Activated CD4-positive, alpha-beta T cell treated with anti-CD3 and anti-CD28 coated beads for 36 hours (primary cell): ENCODE measurements at places on chromosomes 2 and 18.

DNA sequence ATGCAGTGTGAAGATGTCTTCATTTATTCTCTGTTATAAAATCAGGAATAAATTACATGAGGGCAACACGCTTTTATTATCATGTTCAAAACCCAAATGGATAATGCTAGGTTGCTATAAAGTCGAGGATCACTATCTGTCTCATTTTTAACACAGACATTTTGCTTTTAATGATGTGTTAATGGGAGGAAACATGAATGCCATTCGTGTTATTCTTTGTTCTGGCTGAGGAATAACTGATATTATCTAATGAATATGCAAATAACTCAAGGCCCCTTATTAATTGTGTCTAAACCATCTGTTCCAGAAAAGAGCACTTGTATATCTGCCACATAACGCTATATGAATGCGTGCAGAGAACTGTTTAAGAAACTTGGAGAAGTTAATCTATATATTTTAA lies 576.1 kb downstream of the DCDC2C start:
- no peak for DNase-seq

- no peak for DNase-seq
Measured at GRCh38 chr2:207040696-207041095, 101.4 kb downstream of the CPO start.

- DNase-seq: no peak
Measured at GRCh38 chr2:217361483-217361880, 501.6 kb upstream of the TNP1 start.

GRCh38 chr2:160325418-160325817 lies 125.3 kb upstream of the ITGB6 start:
- DNase-seq: no peak

- DNase-seq: no peak
Measured at GRCh38 chr2:39022642-39023235, 98.1 kb downstream of the SOS1 start.

- DNase-seq: no peak
Measured at GRCh38 chr2:146209842-146210275, 1635.0 kb upstream of the ACVR2A start.

- peak; percentile 69 for DNase-seq
Measured at GRCh38 chr2:46909771-46910419, 5.7 kb downstream of the MCFD2 start.

DNA sequence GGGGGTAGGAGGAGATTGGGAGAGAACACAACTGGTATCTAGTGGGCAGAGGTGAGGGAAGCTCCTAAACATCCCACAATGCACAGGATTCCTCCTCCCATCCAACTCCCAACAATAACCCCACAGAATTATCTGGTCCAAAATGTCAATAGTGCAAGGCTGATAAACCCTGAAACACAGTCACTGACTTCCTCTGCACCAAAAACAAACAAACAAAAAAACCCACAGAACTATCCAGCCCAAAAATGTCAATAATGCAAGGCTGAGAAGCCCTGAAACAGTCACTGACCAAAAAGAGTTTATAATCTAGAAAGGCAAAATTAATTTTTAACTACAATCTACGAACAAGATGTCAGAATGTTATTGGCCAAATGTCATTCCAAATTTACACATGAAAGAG lies 9.8 kb downstream of the TMX3 start:
- no peak for DNase-seq

DNA sequence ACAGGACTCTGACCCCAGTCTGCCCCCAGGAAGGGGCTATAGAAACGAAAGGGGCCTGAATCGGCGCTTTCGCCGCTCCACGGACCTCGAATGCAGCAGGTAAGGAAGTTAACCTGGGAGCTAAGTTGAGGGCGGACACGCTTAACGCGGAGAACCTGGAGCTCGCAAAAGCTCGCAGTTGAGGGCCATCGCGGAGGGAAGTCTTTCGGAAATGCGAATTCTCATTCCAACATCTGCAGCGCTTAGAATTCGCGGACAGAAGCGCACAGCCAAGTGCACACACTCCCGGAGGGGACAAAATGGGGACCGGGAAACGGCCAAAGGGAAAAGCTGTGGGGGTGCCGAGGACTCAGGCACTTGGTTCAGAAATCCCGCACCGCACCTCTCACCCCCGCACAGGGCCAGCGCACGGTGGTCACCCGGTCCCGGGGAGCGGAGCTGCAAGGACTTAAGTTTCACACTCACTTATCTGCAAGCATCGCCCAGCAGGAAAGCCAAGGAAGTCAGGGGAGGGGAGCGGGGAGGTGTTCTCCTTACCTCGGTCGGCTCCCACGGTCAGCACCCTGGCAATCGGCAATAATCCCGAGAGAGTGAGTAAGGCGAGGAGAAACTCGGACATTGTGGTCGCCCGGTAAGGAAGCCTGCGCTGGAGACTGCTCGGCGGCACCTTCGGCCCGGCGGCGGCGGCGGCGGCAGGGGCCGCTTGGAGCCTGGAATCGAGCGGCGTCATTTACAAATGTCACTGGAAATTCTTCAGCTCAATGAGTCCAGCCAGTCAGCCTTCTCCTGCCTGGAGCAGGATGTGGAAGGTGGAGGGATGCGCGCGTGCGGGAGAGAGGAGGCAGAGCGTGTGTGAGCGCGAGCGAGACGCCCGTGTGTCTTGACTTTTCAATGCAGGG lies 456 bp downstream of the LRP1B start:
- DNase-seq: peak; percentile 6

DNA sequence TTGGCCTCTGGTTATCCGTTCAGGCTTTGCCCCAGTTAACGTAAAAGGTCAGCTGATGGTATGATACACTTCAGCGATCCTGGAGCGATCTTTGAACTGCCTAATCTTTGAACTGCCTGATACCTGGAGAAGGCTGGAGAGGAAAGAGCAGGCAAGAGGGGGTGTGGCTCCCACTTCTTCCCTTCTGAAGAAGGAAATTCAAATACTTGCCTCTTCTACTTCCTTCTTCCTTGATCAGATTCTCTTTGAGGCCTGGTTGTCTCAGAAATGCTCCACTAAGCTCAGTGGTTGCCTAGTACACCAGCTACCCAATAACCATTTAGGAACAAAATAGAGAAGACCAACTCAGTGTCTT lies 619 bp downstream of the GALM start:
- DNase-seq: peak; percentile 33

GRCh38 chr2:221758076-221758475 lies 186.0 kb upstream of the EPHA4 start:
- no peak for DNase-seq

DNA sequence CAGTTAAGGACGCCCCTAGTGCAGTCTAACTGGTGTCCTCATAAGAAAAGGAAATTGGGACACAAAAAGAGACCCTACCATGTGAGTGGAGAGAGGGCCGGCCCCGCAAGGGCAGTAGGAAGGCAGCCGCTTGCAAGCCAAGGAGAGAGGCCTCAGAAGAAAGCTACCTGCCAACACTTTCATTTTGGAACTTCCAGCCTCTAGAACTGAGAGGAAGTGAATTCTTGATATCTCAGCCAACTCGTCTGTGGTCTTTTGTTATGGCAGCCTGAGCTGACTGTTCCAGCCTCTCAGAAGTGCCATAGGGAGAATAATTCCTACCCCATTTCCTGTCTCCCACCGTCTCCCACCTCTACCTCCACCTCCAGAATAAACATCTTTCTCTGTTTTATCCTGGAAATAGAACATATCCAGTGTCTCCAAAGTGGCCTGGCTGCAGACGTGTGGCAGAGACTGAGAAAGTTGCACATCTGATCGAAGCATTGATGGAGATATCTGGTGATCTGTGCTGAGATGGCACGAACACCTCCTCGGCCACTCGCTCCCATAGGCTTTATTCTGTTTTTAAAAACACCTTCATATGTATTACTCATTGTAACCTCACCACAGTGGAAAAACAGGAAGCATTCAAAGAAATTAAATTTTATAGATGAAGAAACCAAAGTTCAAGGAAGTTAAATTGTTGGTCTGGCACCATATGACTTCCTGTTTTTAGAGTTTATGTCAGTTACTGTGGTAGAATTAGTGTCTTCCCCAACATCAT lies 39.5 kb upstream of the MARCO start:
- no peak for DNase-seq

DNA sequence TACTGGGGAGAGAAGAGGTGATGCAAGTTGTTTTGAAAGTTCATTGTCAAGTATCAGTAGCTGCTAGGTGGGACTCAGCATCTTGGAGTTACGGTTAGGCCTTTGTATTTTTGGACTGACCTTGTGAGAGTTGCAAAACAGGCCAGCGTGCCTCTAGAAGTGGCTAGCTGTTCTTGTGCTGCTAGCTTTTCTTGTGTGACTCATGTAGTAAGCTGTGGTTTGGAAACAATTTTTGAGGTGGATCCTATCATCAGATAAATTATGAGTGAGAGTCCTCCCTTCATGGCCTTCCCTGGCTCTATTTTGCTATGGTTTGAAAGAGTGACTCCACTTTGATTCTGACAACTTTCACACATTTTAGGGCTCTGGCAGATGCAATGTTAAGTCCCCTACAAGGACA lies 409.2 kb upstream of the HS6ST1 start:
- no peak for DNase-seq

DNA sequence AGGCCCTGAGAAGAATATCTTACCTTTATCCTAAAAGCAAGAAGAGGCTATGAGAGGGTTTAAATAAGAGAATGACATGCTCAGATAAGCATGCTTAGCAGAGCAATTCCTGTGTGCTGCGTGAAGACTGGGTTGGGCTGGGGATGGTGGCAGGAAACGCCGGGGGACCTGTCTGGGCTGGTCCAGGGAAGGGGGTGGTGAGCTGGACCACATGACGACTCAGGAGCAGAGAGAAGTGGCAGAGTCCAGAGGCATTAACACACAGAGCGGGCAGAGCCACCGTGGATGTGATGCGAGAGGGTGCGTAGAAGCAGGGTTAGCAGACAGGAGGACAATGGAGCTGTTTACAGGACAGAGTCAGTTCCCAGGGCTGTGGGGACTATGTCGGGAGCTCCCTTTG lies 84.5 kb downstream of the ZBTB7C start:
- no peak for DNase-seq

DNA sequence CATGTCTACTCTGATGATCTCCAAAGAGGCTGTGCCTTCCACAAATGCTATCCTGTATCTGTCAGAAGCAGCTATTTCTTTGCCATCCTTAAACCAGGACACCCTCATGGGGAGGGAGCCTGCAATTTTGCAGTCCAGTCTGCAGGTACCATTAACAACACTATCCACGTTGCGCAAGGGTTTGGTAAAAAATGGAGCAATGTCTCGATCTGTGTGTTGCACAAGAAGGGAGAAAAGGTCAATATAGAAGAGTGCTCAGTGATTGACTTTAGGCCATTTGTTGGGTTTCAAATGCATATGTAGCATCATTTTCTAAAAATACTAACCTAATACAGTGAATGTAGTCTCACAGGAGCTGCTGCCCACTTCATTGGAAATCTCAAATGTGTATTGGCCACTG lies 74.3 kb downstream of the TTN start:
- DNase-seq: no peak

DNA sequence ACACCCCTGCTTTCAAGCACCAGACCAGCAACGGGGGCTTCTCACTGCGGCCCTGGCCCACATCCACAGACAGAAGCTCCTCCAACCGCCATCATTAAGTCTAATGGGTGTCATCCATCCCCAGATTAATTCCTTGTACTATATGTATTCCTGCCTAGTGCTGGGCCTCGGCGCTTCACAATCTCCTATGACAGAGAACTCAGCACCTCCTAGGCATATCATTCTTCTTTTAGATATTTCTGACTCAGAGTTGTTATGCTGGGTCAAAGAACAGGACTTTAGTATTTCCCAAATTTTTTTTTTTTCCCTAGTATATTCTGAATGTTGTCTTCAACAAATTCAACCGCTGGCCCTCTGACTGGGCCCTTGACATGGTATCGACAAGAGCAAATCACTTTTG lies 83.2 kb upstream of the TFCP2L1 start:
- DNase-seq: no peak

GRCh38 chr18:78717766-78718150 lies 261.9 kb upstream of the SALL3 start:
- DNase-seq: no peak

DNA sequence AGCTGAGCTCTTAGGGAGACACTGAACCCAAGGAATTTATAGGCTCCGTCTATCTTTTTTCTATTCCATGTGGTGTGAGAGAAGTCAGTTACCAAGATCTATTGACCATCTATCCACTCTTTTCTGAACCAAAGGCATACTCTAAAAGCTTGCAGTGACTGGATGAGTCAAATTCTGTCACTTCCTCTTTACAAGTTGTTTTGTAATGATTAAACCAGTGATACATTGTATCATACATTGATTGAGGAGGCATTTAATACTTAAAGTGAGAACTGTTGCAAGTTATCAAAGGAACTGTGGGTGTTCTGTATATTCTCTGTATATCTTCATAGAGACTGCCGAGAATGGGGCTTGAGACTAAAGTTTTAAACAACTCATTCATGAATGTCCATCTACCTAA lies 188.8 kb downstream of the CAMKMT start:
- DNase-seq: no peak

DNA sequence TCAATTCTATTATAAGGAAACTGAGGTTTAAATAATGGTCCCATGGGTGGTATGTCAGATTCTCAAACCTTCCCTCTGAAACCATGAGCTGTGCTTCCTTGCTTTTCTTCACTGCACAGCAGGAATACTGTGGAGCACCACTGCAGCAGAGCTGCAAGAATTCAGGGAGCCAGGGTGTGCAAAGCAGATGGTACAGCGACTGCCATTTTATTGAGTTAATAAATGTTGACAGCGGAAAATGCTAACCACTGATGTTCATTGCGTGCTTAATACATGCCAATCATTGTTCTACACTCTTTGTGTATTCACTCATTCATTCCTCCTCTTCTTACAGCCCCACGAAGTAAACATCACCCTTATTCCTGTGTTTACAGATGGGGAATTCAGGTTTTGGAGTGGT lies 152.2 kb upstream of the THSD7B start:
- DNase-seq: no peak

DNA sequence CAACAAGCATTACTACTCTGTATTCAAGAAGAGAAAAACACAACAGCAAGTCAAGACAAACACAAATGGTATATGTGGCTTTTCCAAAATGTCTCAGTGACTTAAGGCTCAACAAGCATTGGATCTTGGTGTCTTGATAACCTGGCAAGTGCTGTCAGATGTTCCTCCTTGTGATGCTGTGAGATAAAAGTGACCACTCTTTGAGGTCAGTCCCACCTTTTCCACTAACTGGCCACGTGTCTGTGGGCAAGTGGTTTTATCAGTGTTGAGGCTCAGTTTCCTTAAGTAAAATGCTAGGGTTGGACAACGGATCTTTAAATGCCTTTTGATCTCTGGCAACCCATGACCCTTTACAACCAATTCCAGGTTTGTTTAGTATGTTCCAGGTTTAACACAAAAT lies 98.7 kb downstream of the BCL2 start:
- no peak for DNase-seq
